ENCODE measurements at places on chromosomes 11 and 22.
A peak's percentile ranks its signal among the peaks of the same experiment; 100 is the strongest.

- peak; percentile 86 for DNase-seq
Measured at GRCh38 chr11:20363500-20364340, at the start of gene HTATIP2. HTATIP2 (plus strand) TSS chr11:20363714; CDS start chr11:20364238, 524 bp downstream.

- DNase-seq = no peak
Measured at GRCh38 chr11:113248702-113249490, 65.5 kb upstream of the TTC12 start.

- peak; percentile 77 for DNase-seq
Measured at GRCh38 chr11:64226507-64227051, 505 bp downstream of the NUDT22 start.

DNA sequence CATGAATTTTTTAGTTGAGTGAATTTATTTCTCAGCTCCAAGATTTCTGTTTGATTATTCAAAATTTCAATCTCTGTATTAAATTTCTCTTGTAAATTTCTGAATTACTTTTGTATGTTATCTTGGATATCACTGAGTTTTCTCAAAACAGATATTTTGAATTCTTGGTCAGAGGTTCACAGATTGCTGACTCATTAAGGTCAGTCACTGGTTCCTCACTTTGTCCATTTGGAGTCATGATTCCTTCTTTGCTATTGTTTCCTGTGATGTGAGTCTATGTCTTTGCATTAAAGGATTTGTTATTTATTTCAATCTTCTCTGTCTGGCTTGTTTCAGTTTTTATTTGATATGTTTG, 10.2 kb upstream of the IL17RA start:
- no peak for DNase-seq

DNA sequence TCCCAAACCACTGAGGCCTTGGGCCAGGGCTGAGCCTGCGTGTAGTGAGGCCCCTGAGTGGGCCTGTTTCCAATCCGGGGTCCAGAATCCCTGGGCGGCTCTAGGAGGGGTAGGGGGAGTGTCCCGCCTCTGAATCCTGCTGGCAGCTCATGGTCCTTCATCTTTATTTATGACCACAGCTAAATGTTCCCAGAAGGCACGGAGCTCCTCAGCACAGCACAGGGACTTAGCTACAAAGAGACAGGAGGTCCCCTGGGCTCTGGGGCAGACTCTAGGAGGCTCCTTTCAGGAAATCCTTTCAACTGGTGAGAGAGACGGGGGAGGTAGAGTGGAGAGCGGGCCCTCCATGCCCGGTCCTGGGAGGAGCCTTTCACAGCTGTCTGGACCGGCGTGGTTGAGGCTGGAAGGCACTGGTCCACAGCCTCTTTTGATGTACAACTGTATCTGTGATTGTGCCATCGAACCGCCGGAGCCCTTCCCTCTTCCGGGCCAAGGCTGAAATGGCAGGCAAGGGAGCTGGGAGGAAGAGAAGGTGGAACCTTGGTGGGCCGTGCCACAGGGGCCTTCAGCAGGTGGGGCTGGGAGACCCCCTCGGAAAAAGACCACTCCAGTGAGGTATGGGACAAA, 46.8 kb downstream of the SCUBE1 start:
- DNase-seq = no peak

DNA sequence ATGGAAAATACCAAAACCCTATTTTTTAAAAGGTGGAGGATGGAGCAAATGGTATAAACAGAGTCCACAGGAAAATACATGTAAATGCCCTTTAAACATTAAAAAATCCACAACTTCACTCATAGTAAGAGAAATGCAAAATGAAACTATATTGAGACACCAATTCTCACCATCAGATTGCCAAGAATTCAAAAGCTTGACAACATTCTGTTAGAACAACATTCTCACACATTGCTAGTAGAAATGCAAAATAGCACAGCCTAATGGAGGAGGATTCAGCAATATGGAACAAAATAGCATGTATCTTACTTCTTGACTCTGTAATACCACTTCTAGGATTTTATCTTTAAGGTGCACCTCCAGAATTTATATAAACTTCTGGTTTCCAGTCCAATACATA, 351.8 kb downstream of the NXPE2 start:
- DNase-seq = no peak

DNA sequence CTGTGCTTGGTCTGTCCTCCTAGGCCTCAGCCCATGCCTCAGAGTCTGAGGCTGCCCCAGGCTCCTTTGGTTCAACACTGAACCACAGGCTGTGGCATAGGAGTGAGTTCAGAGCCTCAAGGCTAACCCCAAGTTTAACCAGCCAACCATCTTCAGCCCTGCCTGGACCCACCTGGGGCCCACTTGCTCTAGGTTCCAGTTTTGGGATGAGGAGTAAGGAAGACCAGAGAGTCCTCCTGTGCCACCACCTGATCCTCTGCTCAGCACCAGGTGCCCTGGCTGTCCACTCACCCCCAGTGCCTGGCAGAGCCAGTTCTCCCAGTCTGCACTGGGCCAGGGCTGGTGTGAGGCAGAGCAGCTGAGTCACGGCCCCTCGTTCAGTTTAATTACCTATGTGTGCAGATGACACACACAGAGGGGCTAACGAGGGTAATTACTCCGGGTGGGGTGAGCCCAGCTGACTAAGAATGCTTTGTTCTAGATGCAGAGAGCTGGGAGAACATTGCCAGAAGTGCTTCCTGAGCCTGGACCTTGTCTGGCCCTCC, 12.0 kb upstream of the TMPRSS13 start:
- no peak for DNase-seq

- no peak for DNase-seq
Measured at GRCh38 chr11:83475760-83476159, 189.6 kb upstream of the CCDC90B start.

DNA sequence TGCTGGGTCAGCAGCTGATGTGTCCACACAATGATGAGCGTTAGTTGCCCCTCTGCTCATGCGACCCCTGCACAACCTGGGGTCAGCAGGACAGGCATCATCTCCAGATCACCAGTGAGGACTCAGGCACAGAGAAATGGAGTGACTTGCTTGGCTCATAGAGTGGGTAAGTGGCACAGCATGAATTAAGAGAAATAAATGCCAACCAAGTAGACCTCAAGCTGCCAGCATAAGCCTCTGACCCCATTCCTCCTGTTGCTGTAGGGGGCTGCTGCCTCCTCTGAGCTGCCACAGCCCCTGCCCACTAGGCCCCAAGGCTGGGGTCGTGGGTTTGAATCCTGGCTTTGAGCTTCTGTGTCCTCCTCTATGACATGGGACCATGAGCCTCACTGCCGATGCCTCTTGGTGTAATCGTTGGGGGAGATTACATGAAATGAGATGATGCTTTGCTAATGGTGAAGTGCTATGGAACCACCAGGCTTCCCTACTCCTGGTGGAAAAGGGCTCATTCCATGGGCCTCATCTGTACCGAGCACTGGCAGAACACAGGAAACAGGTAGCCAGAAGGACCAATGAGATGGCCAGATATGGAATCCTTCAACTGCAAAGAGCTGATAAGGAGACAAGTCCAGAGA, 33.6 kb downstream of the LRRC32 start:
- no peak for DNase-seq

GRCh38 chr22:30637701-30638114, 2.1 kb downstream of the SLC35E4 start:
- no peak for DNase-seq

DNA sequence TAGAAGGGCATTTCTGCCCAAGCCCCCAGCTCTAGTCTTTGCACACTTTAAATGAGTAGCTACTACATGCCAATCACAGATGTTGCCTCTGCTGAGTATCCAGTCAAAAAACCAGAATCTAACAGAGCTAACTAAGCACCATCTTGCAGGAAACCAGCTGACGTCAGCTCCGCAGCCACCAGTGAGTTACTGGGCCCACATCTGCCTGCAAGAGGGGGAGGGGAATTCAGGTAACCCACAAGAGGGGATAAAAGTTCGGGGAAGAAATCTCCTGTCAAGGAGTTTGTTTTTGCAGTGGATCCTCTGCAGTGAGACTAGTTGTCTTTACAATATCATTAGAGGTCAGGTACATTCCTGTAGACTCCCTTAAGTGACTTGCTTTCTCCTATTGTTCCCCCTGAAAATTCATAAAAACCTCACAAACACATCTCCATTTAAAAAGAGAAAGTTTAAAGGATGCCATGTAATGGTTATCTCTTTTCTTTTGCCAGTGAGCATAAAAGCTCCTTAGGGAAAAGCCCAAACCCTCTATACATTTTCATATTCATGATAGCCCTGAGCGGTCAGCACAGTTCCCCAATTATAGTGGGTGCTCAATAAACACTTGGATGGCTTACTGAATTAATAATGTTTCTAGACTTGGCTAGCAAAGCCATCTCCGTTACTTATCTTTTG, 9.3 kb downstream of the CD44 start:
- DNase-seq = no peak

- DNase-seq = no peak
Measured at GRCh38 chr11:15169815-15170551, 55.3 kb downstream of the INSC start.

- no peak for DNase-seq
Measured at GRCh38 chr22:46734830-46735453, 3.1 kb downstream of the CERK start.

DNA sequence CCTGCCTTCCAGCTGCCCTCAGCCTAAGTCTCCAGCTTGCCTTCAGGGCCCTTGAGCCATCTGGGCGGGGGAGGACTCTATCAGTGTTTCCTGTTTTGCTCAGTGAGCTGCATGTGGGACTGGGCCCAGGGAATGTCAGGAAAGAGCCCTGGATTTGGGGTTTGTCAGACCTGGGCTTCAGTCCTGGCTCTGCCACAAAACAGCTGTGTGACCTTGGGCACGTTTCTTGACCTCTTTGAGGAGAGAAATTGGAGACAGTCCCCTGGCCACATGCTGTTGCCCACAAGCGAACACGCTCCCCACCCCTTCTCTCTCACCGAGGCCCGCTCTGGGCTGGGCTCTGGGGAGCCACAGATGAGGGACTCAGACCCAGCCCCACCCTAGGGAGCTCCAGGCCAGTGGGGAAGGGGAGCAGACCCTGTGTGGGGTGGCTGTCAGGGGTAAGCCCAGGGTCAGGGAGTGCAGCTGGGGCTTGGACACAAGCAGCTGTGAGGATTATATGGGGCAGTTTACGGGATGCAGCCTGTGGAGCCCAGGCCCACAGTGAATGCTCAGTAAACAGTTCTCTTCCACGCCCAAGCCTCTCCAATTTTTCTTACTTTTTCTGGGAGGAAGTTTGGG, 12.3 kb downstream of the MYO7A start:
- no peak for DNase-seq

DNA sequence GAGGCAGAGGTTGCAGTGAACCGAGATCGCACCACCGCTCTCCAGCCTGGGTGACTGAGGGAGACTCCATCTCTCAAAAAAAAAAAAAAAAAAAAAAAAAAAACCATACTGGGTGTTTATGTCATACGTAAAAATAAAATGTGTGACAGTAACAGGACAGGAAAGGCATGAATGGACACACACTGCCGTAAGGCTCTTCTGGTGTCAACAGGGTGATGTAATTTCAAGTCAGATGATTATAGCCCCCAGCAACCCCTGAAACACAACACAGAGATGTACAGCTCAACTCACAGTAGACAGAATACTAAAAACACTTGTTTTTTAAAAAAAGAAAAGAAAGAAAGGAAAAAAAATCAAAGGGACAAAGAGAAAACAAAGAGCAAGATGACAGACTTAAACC, 22.2 kb downstream of the SBF1 start:
- no peak for DNase-seq

All from activated naive CD8-positive, alpha-beta T cell treated with anti-CD3 and anti-CD28 coated beads, Interleukin-2, amount 10 ng/mL, durations not matched to agents 7 days and 5 days (primary cell).